Common myeloid progenitor, CD34-positive (primary cell): ENCODE measurements at places on chromosomes 5 and 9.

DNA sequence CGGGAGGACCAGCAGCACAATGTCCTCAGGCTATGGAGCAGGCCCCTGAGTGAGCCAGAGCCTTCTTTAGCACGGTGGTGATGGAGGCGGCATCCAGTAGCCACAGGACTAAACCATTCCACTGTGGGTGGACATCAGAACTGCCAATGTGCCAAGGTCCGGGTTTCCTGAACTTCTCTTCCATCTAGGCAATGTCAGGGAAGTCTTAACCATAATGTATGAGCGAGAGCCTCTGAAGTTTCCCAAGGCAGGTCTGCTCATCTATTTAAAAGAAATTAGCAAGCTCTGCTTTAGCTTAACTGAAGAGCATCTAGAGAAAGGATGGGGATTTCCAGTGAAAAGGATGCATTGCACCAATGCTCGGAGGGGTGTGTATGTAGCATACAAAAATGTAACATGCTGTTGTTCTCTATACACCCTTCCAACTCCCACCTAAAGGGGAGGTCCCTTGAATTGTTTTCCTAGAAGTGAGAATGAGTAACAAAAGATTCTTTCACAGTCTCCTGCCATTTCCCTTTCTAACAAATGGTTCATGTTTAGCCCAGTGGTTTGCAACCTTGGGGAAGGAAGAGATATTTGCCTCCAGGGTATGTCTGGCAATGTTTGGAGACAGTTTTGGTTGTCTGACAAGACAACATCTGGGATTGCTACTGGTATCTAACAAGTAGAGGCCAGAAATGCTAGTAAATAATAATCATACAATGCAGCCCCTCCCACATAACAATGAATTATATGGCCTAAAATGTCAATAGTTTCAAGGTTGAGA is 6.1 kb upstream of the RXFP3 start:
- DNase-seq, result no peak

- DNase-seq, result no peak
Measured at GRCh38 chr9:14532456-14533115, 160.6 kb downstream of the ZDHHC21 start.

GRCh38 chr5:154850255-154851062 is at the start of gene FAXDC2:
Gene FAXDC2, minus strand, starts transcription at chr5:154850603. Its CDS starts 12,425 bp downstream, at chr5:154838178.
- DNase-seq, result no peak

GRCh38 chr9:130884542-130885483 is 11.8 kb downstream of the QRFP start:
- no peak for DNase-seq

GRCh38 chr5:11518676-11519075 is 385.6 kb downstream of the CTNND2 start:
- DNase-seq, result no peak

DNA sequence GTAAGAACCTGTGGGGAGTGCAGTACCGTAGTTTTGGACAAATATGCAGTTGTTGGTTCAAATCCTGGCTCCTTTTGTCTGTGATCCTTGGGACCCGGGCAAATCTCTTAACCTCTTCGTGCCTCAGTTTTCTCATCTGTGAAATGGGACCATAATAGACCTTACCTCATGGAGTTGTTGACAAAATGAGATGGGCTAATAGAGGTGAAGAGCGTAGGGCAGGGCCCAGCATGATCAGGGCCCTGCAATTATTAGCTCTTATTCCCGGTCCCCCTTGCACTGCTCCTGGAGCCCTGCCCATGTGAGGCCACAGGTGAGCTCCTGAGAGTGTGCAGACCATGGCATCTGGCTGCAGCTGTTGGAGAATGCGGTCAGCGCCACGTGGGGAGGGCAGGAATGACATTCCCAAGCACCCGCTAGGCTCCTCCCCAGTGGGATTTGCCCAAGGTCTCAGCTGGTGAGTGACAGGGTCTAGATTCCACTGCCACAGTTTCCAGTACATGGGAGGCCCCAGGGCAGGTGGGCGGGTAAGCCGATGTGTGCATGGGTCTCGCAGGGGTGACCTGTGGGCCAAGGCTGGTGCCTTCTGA is 41.0 kb downstream of the NEK6 start:
- DNase-seq, result no peak

- DNase-seq, result no peak
Measured at GRCh38 chr5:135318037-135318436, 81.0 kb downstream of the MACROH2A1 start.

- no peak for DNase-seq
Measured at GRCh38 chr9:18996211-18996610, 36.8 kb downstream of the SAXO1 start.

GRCh38 chr5:76556511-76557221 is 66.5 kb downstream of the F2RL2 start:
- peak; percentile 79 for DNase-seq

- no peak for DNase-seq
Measured at GRCh38 chr5:178213748-178214151, 9.4 kb downstream of the HNRNPAB start.

DNA sequence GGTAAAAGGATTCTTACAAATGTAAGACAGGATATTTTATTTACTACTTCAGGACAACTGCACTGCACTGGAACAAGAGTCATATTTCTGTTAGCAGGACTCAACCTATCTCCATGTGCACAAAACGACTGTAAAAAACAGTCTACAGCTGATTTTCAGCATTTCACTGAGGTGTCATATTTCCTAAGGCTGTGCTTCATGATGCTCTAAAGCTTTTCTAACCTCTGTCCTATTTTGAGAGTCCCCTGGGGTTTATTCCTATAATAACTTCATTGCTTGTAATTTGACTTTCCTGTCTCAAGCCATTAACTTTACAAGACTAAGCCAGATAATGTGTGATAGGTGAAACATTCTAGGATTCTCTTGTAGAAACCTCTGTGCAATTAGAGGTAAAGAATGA is 472.3 kb downstream of the HINT1 start:
- DNase-seq, result no peak

- DNase-seq, result no peak
Measured at GRCh38 chr5:149448831-149449714, 70.0 kb upstream of the IL17B start.

DNA sequence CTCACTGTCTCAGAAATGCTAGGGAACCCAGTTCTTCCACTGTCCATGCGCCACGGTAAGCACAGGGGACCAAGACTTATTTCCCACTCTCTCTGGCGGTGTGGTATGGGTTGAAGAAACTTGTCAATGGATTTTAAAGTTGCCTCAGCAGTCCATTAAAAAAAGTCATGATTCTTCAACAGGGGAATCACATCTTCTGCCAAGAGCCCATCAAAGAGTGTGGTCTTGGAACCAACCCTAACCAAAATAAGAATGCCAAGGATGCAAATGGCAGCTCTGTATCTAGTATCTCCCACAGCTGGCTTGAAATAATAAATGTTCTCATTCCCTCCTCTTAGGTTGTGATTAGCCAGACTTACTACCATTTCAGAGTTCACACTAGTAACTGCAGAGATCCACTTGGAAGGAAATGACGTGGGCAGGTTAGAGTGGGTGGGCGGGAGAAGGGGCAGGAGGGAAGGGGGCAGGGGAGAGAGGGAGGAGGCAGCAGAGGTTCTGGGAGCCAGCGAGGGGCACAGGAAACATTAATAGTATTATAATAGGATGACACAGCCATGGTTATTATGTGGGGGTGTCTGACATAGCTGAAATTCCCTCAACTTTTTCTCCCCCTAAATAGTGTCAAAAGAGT is 17.6 kb downstream of the PTCH1 start:
- DNase-seq, result no peak

DNA sequence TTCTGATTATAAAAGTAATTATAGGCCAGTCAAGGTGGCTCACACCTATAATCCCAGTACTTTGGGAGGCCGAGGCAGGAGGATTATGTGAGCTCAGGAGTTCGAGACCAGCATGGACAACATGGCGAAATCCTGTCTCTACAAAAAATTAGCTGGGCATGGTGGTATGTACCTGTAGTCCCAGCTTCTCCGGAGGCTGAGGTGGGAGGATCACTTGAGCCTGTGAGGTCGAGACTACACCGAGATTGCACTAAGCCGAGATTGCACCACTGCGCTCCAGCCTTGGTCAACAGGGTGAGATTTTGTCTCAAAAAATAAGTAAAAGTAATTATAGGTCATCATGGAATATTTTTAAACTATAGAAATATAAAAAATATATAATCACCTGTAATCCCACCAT is 18.1 kb downstream of the IRF1 start:
- no peak for DNase-seq

GRCh38 chr9:17863213-17863883 is 284.5 kb downstream of the SH3GL2 start:
- DNase-seq, result no peak

DNA sequence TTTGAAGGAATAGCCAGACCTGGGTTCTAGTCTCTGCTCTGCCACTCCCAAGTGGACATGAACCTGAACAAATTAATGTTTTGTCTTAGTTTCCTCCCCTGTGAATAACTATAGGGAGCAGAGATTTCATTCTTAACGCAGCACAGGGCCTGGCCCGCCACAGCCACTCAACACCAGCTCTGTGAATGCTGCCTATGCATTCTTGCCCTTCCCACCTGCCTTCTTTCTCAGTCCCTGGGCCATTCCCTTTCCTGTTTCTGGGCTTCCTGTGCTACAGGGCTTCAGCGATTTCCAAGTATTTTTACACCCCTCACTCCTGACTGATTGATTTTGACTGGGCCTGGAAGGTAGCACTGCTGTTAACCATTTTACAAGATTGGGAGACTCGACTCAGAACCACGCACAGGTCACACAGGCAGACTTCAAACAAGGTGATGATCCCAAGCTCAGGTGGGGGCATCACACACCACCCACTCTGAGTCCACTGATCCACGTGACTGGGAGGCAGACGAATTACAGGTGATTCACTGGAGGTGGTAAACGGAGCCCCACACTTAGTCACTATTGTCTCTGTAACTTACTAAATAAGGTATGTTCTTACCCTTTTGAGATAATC is 21.4 kb downstream of the PTPN3 start:
- DNase-seq, result no peak

DNA sequence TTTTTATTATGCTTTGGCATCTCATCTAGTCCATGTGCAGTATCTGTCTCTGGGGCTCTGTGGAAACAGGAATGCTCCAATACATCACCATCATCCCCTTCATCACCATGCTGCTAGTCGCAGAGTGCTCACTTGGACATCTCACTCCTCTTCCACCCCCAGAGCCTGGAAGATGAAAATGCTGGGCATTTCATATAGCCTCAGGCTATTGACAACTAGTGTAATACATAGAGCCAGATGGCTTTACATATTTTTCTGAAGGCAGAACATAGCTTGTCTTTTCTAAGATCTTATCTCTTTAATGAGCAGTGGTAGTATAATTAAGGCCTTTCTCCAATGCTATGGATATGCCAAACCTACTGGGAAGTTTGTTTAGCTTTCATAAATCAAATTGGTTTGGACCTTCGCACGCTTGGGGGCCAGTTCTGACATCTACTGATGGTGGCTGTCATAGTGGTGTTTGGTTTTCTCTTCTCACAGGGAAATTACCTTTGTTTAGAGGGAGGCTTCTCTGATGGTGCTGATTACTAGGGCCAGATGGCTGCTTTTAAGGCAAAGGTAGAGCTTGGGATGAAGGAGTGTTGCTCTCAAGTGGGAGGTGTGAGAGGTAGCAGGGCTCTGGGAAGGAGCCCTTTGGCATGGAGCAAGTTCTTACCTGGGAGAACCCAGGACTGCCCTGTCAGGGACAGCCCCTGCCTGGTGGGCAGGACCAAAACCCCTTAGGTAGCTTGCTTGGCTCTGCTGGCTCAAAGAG is 63.1 kb upstream of the CXCL14 start:
- DNase-seq, result no peak

GRCh38 chr5:99544356-99544755 is 615.5 kb upstream of the CHD1 start:
- DNase-seq, result no peak

- peak; percentile 8 for DNase-seq
Measured at GRCh38 chr5:143898916-143899591, 87.1 kb downstream of the HMHB1 start.

DNA sequence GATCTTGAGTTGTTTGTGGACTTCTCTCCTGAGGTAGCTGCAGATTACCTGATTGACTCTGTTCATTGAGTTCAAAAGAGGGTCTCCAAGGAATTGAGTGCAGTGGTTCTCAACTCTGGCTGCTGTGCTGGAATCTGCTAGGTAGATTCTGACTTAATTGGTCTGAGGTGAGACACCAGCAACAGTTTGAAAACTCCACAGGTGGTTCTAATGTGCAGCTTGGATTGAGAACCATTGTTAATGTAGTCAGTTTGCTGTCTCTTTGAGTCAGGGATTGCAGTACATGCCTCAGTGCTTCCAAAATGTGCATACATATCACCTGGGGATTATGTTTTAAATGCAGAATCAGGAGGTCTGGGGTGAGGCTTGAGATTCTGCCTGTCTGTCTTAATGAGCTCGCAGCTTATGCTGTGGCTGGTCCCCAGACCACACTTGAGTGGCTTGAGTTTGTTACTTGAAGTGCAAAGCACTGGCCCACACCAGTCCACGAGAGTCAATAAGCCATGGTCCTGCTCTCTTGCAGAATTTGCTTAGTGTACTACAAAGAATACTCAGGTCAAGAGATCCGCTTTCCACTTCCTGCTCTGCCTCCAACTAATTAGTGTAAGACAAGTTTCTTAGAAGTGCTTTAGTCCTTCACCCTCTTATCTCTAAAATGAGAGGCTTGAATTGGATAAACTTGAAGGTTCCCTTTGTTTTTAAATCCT is 82.3 kb downstream of the ATG10 start:
- no peak for DNase-seq

DNA sequence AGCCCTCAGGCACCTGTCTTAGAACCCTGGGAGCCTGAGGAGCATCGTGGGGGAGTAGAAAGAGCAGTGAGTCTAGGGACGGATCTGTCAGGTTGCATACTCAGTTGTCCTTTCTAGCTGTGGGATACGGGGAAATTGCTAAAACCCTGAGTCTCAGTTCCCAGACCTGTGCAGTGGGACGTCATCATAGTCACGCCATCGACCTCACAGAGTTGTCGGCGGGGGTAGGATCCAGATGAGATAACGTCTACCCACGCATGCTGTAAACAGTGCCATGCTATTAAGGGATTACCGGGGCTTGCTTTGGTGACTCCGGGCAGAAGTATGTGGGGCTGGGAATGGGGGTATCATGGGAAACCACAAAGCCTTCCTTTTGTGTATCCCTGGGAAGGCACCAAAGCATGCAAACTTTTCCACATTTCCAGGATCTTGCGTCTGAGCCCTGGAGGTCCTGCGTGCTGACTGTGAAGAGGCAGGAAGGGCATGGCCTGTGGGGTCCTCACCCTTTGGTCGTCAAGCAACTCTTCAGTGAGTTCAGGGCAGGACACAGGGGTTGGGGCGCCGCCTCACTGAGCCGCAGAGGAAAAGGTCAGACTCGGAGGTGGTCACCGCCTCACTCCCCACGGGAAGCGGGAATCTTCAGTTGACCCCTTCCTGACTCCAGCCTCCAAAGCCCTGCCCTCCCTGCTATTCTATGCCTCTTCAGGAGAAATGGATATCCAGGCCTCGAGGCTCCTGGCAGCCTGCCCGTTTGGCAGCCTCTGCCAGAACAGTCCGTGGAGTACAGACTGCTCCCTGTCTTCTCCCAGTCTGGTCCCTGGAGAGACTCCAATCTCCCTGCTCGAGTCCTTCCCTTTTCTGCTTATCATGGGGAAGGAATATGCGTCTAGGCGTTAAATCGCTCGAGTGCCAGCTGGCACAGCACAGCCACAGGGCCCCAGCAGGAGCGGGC is 186.8 kb upstream of the KLF9 start:
- DNase-seq, result no peak

- no peak for DNase-seq
Measured at GRCh38 chr9:84697042-84697441, 27.5 kb downstream of the NTRK2 start.

GRCh38 chr9:69317081-69317480 is 7.9 kb upstream of the ENTREP1 start:
- DNase-seq, result no peak
